ENCODE measurements at places on chromosomes 5 and 9.

DNA sequence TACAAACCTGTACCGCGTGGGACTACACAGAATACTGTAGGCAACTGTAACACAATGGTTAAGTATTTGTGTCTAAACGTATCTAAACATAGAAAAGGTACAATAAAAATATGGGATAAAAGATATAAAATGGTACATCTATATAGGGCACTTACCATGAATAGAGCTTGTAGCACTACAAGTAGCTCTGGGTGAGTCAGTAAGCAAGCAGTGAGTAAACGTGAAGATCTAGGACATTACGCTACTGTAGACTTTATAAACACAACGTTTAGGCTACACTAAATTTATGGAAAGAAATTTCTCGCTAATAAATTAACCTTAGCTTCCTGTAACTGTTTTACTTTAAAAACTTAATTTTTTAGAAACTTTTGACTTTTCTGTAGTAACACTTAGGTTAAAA lies 46.5 kb downstream of the MRPS27 start:
- DNase-seq: no peak

DNA sequence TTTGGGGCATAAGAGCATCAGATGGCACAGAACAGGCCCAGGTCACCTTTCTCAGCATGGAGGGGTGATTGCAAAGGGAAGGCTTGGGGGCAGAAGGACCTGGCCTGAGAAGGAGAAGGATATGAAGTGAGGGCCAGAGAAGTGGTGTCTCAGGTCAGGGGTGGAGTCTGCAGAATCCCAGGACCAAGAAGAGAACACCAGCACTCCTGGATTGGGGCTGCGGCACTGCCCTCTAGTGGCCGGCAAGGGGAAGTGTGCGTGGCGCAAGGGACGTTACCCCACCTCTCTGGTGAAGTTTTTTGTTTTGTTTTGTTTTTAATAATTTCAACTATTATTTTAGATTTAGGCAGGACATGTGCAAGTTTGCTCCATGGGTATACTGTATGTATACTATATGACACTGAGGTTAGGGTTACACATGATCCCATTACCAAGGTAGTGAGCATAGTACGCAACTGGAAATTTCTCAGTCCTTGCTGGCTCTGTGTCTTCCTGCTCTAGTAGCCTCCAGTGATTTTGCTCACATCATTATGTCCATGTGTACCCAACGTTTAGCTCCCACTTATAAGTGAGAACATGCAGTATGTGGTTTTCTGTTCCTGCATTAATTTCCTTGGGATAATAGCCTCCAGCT lies 1548.6 kb downstream of the EFNA5 start:
- no peak for DNase-seq

GRCh38 chr5:171592736-171593135 lies 173.3 kb downstream of the FGF18 start:
- DNase-seq: no peak

DNA sequence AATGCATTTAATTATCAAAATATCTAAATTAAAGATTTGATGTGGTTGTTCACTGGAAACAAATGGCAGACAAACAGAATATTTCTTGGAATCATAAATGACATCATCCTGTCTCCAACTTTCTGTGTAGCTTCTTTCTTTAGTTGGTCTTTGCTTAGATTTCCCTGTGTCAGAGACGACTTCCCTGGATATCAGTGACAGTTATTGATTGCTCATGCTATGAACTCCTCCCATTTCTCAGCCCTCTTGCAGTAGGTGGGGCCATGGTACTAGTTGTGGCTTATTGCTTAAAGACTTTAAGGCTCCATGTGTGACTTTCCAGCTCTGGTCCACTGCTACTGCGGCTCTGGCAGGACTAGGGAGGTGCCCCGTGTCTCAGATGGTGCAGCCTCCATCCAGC lies 592.6 kb downstream of the MTRR start:
- no peak for DNase-seq

DNA sequence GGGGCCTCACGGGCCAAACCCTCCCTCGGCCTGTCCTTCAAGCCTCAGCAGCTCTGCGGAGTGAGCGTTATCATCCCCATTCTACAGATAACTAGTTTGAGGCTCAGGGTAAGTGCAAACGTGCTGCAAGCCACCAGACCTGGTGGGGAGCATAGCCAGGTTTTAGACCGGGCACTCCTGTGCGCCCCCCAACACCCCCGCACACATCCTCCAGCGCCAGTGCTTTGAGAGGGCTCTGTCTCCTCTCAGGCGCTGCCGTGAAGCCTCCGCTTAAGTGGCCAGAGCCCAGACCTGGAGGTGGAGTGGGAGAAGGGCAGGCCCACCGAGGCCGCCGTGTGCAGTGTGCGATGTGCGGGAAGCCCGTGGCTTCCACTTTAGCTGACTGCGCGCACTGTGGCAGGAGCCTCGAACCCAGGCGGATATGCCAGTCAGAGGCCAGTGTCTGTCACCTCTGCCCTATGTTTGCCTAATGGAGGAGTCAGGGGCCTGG lies 1.6 kb upstream of the MGAT1 start:
- DNase-seq: no peak

DNA sequence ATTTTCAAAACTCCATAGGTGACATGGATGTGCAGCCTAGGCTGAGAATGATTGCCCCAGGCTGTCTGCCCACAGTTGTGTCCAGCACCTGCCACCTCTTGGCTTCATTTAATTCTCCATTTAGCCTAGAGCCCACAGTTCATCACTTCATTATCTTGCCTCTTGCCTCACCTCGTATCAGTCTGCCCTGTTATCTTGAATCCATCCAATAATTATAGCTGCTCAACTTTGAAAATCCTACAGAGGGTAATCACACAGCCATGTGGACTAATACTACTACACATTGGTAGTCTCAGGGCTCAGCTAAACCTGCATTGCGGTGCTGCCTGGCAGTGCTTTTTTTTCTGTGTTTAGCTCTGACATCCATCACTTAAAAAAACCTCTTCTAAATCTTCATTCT lies 7.4 kb downstream of the UGCG start:
- DNase-seq: no peak

- no peak for DNase-seq
These were observed 42.8 kb upstream of the SH3GL2 start for GRCh38 chr9:17536027-17536426.

DNA sequence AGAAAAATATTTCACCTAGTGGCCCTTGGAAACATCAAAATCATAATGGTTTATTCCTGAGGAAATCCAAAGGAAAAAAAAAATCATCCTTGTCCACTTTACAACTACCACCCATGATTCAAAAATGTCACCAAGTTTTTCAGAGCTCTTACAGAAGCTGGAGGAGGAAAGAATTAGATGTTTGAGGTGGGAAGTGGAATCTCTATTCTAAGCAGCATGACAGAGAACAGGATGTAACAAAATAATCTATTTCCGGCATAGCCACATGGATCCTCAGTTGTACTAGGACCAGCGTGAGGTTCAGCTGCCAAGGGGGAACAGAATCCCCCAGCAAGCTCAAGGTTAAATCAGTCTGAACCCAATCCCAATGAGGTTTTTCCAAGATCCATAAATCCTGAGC lies 40.2 kb downstream of the FBXW11 start:
- DNase-seq: no peak

DNA sequence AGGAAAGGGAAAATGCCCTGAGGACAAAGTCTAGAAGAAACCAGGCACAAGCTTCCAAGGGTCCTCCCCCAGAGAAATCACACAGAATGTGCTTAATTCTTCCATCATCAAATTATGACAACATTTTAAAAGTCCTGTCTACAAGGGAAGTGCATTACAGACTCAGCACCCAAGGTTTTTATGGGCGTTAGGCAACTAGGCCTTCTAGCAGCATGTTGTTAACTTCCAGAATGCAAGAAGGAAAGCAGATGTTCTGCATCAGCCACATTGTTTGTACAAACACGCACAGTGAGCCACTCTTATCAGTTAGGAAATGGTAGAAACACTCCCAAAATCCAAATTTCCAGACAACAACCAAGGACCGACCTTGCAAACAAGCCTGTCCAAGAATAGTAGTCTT lies 26.5 kb downstream of the SMC5 start:
- DNase-seq: no peak

- no peak for DNase-seq
These were observed 218.5 kb downstream of the PLK2 start for GRCh38 chr5:58241389-58241788.

GRCh38 chr9:88889386-88889785 lies 101.9 kb upstream of the S1PR3 start:
- DNase-seq: no peak

DNA sequence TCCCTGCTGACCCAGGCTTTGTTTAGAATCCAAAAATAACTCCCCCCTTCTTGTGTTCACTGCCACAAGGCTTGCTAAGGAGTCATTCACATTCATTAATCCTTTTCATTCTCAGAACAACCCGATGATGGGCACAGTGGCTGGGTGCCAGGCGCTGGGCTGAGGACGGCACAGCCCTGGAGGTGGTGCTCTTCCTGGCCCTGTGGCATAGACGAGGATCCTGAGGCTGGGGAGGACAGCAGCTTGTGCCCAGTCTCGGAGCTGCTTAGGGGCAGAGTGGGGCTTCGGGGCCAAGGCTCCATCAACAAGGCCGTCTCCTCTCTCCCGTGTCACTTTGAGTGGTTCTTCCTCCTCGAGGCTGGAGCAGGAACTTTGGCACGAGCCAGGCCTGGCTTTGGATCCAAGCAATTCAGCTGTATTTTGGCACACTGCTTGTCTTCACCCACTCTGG lies 166.7 kb downstream of the TTLL11 start:
- no peak for DNase-seq

- DNase-seq: no peak
These were observed 9.0 kb downstream of the RALGDS start for GRCh38 chr9:133111808-133112662.

GRCh38 chr9:16294133-16294770 lies 576.2 kb downstream of the BNC2 start:
- DNase-seq: no peak

- DNase-seq: no peak
These were observed 52.2 kb upstream of the DAB2IP start for GRCh38 chr9:121598965-121599871.

GRCh38 chr9:124498499-124499146 lies 8.6 kb downstream of the NR5A1 start:
- DNase-seq: no peak

- no peak for DNase-seq
These were observed 142.2 kb downstream of the MED27 start for GRCh38 chr9:131937451-131937850.

- no peak for DNase-seq
These were observed 87.8 kb downstream of the RXRA start for GRCh38 chr9:134413890-134414623.

- no peak for DNase-seq
These were observed 182.3 kb downstream of the MACROH2A1 start for GRCh38 chr5:135216471-135217343.

- DNase-seq: no peak
These were observed 98.2 kb upstream of the GRHPR start for GRCh38 chr9:37324261-37324683.

GRCh38 chr5:52648726-52649125 lies 139.0 kb upstream of the ITGA1 start:
- no peak for DNase-seq

DNA sequence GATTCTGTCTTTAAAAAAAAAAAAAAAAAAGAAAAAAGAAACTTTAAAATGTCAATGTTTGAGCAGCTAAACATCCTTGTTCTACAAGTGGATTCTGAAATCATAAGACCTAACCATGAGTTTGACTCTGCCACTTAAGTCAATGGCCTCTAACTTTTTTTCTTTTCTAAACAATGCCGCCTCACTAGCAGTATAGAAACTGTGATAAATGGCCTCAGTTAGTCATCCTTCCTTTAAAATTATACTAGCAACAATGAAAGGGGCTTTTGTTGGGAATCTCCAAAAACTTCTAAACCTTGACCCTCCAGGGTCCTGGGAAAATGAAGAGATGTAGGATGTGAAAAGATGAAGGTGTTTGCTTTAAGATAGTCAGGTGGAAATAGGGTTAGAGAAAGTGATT lies 71.1 kb downstream of the FBXL7 start:
- DNase-seq: no peak

DNA sequence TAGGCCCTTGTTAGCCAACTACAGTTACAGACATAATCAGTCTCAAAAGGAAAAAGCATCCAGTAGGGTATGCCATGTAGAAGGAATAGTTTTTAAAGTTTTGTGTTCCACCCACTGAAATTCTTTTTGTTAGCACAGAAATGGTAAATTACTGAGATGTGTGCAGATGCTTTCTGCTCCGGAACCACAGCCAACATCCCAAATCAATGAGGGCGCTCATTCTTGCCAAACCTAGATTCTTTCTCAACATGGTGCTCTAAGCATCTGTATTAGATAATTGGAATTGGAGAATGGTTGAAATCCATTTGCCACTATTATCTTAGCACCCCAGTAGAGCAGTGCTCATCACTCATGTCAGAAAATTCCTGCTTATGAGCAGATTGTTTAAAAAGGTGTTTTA lies 127.8 kb downstream of the SEC61B start:
- no peak for DNase-seq

GRCh38 chr5:133842846-133843611 lies 125.4 kb downstream of the C5orf15 start:
- DNase-seq: no peak

DNA sequence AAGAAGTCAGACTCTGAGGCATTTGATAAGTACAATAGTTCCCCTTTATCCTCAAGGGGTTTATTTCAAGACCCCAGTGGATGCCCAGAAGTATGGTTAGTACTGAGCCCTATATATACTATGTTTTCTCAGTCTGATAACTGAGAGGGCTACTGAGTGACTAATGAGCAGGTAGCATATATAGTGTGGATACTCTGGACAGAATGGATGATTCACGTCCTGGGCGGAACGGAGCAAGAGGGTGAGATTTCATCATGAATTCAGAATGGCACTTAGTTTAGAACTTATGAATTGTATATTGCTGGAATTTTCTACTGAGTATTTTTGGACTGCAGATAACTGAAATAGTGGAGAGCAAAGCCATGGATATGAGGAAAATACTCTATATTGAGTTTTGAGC lies 457.6 kb downstream of the PLK2 start:
- no peak for DNase-seq

DNA sequence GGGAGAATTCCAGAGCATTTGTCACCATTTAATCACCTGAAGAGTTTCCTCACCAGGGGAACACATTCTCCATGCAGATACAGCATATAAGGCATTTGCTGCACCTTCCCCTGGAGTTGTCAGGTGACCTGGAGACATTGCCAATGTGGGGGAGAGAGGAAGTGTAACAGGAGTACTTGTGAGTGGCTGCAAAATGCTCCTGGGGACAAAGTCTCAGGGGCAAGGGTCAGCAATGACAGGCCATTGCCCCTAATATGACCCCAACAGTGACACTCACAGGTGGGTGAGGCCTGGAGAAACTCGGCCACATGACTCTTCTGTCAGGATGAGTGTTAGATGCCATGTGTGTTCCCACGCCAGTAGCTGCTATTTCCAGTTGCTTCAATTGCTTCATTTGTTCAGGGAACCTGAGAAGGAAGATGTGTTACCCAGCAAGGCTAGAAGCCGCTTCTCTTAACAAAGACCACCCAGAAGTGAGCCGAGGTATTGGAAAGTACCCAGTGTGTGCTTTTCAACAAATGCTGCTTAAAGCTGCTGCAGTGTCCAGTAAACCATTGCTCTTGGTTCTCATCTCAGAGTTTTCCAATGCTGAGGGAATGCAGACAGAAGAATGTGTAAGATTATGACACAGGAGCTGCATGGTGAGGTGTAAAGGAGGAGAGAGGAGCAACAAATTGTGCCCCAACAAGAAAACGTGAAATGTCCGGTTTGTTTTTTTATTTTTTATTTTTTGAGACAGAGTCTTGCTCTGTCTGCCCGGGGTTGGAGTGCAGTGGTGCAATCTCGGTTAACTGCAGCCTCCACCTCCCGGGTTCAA lies 128.2 kb upstream of the SLC44A1 start:
- DNase-seq: no peak

All from stimulated activated CD4-positive, alpha-beta T cell treated with anti-CD3 and anti-CD28 coated beads, TNF-alpha, amount 100 ng/mL, for 24 hours (primary cell).